ENCODE measurements at places on chromosomes 5 and 9.

- no peak for DNase-seq
Measured at GRCh38 chr5:98428806-98429205, 344.7 kb upstream of the RGMB start.

GRCh38 chr9:113547501-113547900, 84.0 kb downstream of the RGS3 start:
- DNase-seq, result no peak

GRCh38 chr5:133377736-133378135, 234.6 kb downstream of the FSTL4 start:
- DNase-seq, result no peak

DNA sequence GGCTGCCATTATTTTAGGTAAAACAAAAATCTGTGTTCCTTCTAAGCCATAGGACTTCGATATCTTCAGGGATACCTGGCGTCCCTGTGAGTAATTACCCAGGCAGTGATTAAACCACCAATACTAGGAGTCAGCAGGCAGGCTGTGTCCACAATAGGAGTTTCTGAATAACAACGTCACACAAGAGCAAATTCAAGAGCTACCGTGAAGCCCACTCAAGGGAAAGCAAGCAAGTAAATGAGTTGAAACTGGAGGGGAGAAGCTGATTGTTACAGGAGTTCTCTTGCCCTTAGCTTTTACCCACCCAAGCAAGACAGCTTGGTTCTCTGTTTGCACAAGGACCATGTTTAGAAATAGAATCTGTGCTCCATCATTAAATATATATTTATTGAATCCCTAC, 50.8 kb downstream of the SEMA5A start:
- no peak for DNase-seq

DNA sequence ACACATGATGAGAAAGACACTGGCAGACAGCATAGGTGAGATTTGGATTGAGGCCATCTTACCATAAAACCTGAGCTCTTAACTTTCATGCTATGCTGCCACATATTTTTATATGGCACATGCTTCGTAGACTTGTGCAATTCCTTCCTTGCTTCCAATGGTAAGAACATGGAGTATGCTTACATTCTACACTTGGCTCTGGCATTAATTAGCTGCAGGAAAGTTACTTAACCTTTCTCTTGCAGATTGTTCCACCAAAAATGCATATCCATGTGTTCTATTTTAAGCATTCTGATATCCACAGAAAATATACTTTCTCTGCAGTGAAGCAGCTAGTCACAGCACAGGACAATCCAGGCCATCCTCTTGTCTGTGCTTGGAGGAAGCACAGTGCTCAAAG, 119.4 kb downstream of the MPDZ start:
- no peak for DNase-seq

DNA sequence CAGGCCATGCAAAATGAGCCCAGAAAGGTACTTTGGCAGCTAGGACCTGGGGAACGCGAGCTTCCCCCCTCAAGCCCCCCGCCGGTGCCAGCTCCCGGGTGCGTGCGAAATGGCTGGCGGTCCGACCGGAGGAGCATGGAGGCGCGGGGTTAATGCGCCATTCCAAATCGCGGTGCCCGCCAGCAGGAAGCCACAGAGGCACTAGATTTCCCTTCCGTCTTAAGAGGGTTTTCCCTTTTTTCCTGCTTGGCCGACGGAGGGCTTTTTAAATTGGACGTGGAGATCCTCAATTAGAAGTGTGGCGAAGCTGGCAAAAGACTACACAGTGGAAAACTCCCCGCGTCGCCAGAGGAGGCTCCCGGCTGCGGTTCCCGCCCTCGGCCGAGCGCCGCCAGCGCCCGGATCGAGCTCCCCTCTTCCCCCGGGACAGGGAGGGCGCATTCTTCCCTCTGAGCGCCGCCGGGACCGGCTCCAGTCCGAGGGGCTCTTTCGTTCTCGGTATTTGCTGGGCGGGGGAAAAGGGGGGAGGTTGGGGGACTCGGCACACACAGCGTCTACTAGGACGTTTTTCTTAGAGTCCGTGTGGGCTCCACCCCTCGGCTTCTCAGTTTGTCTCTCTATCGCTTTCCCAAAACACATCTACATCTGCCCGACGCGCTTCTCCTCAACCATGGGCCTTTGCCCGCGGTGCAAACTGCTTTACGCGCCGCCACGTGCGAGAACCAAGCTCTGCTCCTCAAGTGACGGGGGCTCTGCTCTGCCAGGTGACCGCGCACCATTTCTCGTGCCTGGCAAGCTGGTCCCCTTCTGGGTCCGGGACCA, 3.0 kb downstream of the GDNF start:
- DNase-seq, result no peak

DNA sequence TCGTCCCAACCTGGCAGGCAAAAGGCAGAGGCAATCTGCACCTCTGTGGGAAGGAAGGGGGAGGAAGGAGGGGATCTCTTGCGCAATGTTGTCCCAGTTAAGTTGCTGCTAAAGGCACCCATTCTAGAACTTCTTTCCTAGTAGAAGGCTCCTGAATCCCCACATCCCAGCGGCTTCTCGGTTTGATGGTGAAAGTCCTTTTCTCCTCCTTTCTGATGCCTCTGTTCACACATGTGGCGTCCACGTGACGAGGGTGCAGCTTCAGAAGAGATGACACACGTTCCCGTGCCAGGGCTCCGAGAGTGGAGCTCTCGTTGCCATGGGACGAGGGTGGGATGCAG, 96.9 kb upstream of the FCN2 start:
- no peak for DNase-seq
